Stimulated activated CD4-positive, alpha-beta T cell treated with anti-CD3 and anti-CD28 coated beads, Interleukin-1b, Interleukin-23, amount 100 ng/mL, for 1 hour (primary cell): ENCODE measurements at places on chromosomes 2 and 18.

- no peak for DNase-seq
Observed at GRCh38 chr2:157838442-157839161, 37.5 kb downstream of the ACVR1 start.

DNA sequence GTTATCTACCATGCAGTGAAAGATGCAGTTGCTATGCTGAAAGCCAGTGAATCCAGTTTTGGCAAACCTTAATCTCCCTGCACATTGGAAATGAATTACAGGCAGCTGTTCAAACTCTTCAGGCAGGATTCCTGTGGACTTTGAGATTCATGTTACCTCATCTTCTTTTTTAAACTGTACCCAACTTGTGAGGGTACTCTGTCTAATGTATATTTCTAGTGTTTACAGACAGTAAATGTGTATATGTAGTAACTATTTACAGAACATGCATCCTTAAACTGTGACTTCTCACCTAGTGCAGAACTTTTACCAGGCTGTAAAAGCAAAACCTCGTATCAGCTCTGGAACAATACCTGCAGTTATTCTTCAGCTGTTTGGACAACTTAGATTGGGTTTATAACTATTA is 50.9 kb downstream of the KDM3A start:
- no peak for DNase-seq

- no peak for DNase-seq
Observed at GRCh38 chr18:37636831-37637477, 71.4 kb upstream of the CELF4 start.

- DNase-seq: peak; percentile 26
Observed at GRCh38 chr2:8488001-8488738, 193.7 kb upstream of the ID2 start.

- DNase-seq: no peak
Observed at GRCh38 chr2:237473878-237474441, 13.1 kb upstream of the MLPH start.

GRCh38 chr2:200677721-200678532 is 92.1 kb downstream of the AOX1 start:
- no peak for DNase-seq

DNA sequence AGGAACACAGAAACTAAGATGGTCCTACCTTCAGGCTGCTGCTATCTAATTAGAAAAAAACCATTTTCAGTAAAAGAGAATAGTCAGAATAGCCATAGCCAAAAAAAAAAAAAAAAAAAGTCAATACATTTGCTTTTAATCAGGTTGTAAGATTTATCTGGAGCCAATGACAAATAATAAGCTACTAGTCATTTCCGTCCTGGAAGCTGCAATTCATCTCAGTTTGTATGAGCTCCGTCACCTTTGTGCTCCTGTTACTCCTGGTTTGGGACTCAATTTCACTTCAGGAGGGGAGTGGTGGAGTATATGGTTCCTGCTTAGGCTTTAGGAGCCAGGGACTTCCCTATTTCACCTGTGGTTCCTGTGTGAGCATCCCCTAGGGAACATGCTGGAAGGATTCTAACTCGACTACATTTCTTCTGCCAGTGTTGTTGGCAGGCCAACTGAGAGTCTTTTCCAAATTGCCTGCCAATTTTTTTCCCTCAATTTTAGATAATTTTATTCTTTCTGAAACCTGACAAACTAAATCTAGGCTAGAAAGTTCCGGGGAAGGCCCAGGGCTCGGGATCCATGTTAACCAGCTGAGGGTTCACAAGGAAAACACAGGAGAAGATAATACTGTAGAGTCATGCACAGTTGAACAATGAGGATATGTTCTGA is 481.8 kb downstream of the DLGAP1 start:
- DNase-seq: no peak

- no peak for DNase-seq
Observed at GRCh38 chr18:41323044-41323443, 632.0 kb upstream of the PIK3C3 start.
